Stimulated activated CD8-positive, alpha-beta memory T cell treated with anti-CD3 and anti-CD28 coated beads, Interleukin-2, amount 100 ng/mL, for 1 hour (primary cell): ENCODE measurements at places on chromosomes 1 and 21.

GRCh38 chr1:197510691-197511378 is 242.8 kb downstream of the CRB1 start:
- DNase-seq, result no peak

DNA sequence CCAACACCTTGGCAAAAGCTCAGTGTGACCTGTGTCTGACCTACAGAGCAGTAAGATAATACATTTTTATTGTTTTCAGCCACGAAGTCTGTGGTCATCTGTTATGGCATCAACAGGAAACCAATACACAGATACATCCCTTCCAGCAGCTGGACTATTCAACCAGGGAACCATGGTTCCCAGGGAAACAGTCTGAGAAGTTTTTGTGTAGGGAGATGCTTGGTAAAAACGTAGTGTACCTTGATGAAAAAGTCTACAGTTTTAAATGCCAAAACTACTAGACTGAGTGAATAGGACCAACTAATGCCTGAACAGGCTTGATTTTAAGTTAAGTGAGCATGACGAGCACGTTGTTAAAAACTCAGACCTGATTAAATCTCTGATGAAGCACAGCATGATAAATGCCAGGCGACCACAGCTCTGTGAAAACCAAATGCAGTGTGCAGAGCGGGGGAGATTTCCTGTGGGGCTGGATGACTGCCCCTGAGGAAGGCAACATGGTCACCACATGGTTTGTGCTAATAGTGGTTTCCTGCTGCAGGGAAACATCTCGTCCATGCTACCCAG is 228.9 kb downstream of the TNR start:
- DNase-seq, result no peak

- DNase-seq, result no peak
Observed at GRCh38 chr1:9248341-9249262, 14.0 kb downstream of the H6PD start.

- DNase-seq, result no peak
Observed at GRCh38 chr1:16080422-16081150, 7.1 kb upstream of the FAM131C start.

GRCh38 chr1:199843861-199844260 is 183.6 kb upstream of the NR5A2 start:
- DNase-seq, result no peak

DNA sequence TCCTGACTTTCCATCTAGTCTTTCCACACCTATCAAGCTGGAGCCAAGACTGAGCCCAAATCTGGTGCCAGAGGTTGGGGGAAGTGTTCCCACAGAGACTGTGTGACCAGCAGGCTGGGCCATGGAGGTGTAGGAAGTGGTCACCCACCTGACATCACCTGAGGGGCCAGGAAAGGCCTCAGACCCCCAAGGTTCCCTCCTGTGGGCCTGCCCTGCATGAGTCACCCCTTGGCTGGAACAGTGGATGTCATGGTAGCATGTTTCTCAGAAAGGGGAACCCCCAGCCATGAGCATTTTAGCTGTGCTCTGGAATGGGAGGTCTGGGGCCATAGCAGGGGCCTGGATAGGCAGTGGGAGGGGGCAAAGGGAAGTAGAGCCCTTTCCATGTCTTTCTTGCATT is 5.7 kb upstream of the TNFRSF8 start:
- no peak for DNase-seq

DNA sequence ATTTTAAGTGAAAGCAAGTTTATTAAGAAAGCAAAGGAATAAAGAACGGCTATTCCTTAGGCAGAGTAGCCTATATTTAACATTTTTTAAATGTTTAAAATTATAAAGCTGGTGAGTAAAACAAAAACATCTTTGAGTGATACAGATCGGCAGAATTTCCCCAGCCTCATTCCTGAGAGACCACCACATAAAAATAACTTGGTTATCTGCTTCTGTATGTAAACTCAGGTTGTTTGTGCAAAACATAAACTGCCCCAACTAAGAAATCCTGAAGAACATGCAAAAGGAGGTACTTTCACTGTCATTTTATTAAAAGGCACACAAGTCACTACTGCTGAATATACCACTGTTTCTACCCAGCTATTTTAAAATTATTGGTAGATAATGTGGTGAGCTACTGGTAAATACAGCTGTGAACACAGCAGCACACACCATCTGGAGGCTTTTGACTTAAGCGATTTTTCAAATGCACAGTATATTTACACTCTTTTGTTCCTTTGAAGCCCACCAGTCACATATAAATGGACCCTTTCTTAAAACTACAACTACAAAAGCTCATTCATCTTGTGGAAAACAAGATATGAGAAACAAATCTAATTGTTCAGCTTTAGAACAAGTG is 119.3 kb downstream of the RERE start:
- no peak for DNase-seq

GRCh38 chr1:61445269-61445825 is 279.6 kb downstream of the TM2D1 start:
- DNase-seq, result no peak

DNA sequence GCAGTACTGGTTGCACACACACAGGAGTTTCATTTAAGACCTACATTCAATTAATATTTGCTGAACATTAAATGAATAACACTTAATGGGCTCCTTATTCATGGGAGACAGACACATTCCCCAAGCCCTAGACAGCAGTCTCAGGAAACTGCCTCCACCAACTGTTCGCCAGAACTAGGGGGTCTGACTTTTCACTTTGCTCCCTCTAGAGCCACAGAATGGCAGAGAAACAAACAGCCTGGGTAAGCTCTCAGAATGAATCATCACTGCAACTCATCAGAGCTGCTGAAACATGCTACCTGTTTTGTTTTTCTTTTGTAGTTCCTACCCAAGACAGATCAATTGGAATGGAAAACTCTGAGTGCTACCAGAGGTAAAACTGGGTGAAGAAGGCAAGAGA is 31.7 kb downstream of the ELK4 start:
- no peak for DNase-seq

DNA sequence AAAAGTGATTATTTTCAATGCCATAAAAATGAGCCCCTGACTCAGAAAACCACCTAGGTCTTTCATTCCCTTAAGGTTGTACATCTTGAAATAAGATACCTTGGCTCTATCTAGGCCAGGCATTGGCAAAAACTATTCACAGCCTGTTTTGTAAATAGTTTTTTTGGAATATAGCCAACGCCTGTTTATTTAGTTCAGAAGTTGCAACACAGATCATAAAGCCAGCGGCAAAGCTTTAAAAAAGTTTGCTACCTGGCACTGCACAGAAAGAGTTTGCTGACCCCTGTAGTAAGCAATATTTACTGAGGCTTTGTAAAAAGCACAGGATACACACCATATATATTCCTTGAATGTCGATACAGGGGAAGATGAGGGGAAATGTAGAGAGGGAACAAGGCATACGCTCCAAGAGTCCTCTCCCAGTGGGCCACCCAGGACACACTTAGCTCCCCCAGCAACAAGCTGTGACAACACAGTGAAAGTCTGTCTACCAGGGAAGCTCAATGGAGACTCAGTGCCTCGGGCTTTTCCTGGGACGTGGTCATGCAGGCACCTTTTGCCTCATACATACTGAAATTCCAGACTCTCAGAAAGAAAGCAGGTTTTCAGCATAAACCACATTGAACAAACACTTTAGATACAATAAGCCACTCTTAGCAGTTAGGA is 20.5 kb downstream of the TARBP1 start:
- DNase-seq, result no peak

DNA sequence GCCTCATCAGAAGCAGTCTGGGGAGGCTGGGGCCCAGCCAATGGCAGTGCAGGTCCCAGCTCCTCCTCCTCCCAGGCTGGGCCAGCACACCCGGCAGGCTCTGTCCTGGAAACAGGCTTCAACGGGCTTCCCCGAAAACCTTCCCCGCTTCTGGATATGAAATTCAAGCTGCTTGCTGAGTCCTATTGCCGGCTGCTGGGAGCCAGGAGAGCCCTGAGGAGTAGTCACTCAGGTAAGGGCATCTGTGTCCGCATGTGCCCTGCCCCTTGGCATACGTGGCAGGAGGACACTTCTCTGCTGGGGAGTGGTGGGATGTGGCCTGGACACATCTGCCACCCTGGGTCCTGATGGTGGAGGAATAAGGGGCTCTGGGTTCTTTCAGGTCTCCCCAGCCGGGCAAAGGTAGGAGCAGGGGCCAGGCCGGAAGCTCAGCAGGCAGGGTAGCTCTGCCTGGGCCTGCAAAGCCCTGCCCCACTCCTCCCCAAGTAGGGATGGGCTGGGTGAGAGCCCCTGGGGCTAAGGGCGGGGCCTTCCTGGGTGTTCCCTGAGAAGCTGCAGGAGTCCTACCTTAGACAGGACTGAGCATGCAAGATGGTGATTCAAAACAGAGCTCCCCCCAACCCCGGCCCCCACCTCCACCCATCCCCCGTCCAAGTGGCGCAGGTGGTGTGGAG is at the start of gene GJB5:
TSS of gene GJB5 (plus strand) at position 84 of the 674 bp plus-strand sequence. CDS start 2,284 bp downstream, outside the sequence.
- DNase-seq, result no peak

GRCh38 chr1:8307628-8308027 is 10.3 kb upstream of the SLC45A1 start:
- DNase-seq, result no peak

DNA sequence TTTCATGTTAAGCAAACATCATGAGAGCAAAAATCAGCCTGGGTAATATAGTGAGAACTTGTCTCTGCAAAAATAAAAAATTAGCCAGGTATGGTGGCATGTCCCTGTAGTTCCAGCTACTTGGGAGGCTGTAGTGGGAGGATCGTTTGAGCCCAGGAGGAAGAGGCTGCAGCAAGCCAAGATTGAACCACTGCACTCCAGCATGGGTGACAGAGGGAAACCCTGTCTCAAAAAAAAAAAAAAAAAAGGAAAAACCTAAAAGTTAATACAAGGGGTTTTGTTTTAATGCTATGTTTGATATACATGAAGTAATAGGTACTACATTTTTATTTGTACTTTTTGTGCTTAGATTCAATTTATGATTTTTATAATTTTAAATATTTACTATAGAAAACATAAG is 27.1 kb upstream of the SLC35A3 start:
- DNase-seq, result no peak

- DNase-seq, result no peak
Observed at GRCh38 chr1:170306948-170307347, 161.2 kb downstream of the NTMT2 start.

DNA sequence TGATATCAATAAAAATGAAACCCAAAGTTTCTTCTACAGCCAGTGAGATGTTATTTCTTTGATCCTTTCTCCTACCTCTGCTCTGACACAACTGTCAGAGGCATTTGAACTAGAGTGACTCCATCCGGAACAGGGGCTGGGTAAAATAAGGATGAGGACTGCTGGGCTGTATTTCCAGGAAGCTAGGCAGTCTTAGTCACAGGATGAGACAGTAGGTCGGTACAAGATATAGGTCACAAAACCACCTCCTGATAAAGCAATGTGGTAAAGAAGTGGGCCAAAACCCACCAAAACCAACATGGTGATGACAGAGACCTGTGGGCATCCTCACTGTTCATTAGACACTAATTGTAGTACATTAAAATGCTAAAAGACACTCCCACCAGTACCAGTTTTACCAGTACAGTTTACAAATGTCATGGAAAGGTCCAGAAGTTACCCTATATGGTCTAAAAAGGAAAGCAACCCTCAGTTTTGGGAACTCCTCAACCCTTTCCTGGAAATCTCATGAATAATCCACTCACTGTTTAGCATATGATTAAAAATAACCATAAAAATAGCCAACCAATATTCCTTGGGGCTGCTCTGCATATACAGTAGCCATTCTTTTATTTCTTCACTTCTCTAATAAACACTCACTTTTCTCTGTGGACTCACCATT is 96.7 kb downstream of the GABPA start:
- DNase-seq, result no peak

DNA sequence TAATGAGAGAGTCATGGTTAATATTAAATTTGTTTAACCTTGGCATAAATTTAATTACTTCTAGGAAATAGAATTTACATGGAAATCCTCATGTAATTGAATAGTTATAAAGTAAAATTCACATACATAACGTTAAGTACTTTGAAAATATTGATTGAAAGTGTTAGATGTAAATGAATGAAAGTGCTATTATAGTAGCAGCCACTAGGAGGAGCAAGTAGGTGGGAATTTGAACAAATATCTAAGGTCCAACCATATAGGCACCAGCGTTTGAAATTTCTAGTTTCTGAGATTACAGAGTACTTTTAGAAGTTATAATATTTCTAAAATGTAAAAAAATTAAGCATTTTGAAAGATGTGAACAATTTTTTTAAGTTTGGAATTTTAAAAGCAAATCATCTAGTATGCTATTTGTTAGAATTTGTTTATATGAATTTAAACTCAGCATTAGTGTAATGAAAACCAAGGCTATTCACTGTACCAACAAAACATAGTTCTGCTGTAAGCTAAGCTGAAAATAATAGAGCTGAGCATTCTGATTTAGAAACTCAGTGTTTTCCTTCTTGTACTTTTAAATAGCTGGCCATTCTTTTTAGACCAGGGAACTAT is 3.3 kb downstream of the B3GALT2 start:
- no peak for DNase-seq

- no peak for DNase-seq
Observed at GRCh38 chr1:116491700-116492357, 79.0 kb downstream of the CD58 start.

DNA sequence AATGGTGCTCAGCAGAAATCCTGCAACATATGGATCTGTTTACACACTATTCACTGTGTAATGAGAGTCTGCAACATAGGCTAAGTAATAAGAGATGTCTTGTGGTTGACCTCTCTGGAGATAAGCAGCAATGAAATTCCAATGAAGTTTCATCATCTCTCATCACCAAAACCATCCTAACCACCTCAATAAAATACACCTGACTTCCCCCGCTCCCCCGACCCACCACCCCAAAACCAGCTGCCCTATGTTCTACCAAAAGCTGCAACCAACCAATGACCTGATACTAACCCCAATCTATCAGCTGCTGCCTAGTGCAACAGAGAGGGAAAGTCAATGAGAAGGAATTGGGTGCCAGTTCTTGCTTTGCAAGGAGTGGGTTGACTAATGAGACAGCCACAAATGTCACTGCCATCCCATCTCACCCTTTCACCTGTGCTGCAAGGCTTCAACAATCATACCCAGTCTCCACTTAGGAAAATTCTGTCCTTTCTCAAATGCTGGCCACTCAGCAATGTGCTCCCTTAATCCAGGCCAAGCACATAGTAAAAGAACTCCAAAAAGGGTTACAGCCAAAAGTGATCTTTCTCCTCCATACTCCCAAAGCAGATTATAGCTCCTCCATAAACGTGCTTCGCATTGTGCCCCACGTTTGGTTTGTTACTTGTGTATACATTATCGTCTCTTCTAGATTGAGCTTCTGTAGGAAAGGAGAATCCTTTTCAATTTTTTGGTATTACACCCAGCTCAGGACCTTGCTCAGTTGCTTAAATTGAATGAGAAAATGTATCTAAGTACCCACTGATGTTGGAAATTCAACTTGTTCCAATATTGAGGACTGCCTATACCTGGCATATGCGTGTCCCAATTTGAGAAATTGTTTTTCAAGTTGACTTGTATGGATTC is 29.0 kb downstream of the MRPL39 start:
- no peak for DNase-seq

- no peak for DNase-seq
Observed at GRCh38 chr1:118902711-118903191, 85.4 kb downstream of the TBX15 start.
